CD4-positive, alpha-beta T cell treated with Interleukin-6 for 4 hours (primary cell): ENCODE measurements at places on chromosomes 7 and 10.

DNA sequence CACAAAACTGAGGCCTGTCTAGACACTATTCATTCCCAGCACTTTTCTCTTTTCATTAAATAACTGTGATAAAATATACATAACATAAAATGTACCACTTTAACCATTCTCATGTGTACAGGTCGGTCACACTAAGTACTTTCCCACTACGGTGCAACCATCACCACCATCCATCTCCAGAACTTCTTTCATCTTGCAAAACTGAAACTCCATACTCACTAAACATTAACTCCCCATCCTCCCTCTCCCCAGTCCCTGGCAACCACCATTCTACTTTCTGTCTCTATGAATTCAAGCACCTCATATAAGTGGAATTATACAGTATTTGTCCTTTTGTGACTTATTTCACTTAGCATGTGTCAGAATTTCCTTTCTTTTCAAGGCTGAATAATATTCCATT is 53.0 kb downstream of the ARHGAP12 start:
- DNase-seq = no peak

DNA sequence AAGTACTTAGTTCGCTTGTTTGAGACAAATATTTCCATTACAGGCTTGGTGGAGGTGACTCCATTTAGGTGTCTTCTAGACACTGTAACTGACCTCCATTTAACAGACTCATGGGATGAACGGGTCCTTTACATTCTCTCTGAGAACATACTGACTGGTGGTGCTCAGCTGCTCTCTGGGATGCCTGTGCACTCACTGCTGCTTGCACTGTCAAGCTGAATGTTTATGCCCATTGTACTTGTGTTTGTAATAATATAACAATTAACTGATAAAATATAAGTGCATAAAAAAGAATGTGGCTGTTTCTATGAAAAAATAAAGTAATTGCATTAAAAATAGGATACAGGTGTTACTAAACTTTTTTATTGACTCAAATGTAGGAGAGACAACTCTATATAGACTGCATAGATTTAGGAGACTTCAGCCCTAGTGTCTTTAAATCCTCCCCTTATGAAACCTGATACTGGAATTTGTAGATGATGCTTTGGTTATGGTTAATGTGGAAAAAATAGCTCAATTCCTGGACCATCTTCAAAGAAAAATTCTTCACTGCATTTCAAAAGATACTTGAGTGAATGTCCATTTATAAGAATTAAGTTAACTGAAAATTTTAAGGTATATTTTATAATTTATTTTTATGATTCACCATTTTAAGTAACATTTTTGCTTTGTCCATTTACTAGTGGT is 85.4 kb downstream of the CDK14 start:
- DNase-seq = no peak

- DNase-seq = no peak
These were observed 121.7 kb downstream of the EVX1 start for GRCh38 chr7:27364344-27364758.

DNA sequence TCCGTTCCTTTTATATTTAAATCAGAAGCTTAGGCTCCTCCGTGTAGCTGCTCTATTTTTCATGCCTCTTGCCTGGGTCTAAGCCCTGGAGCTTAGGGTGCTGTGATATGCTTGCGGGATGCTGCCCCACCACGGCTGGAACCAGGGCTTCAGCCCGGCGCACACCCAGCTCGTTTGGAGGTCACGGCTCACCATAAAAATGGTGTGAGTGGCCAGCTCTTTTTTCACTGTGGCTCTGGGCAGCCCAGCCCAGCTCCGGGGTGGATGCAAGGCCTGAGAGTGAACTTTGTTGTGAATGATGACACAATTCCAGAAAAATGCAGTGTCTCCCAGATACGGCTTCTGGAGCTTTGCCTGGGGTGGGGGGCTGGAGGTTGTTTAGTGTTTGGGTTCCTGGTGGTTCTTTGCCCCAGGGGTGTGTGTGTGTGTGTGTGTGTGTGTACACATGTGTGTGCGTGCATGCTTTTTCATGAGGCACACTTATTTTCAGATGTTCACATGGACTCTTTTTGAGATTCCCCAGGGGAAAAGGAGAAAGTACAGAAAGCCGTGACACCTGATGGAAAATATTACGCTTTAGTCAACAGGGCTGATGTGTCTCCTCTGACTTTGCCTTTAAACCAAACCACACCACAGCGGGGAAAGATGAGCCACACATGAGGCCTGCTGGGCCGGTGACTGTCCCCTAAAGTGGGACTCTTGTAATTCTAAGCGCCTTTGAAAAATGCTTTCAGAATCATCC is 46.2 kb downstream of the GRK5 start:
- DNase-seq = no peak

GRCh38 chr7:41701068-41701941 is 1.6 kb downstream of the INHBA start:
- no peak for DNase-seq

- DNase-seq = peak; percentile 61
These were observed 754 bp downstream of the SLC25A13 start for GRCh38 chr7:96321031-96321657.

GRCh38 chr10:25797888-25798429 is 136.1 kb upstream of the MYO3A start:
- DNase-seq = no peak

- DNase-seq = peak; percentile 69
These were observed 8.8 kb upstream of the INTS1 start for GRCh38 chr7:1512781-1513656.

GRCh38 chr10:6211341-6211670 is 8.6 kb downstream of the PFKFB3 start:
- no peak for DNase-seq

GRCh38 chr7:22572292-22572691 is 72.3 kb upstream of the STEAP1B start:
- no peak for DNase-seq

GRCh38 chr7:55400191-55400590 is 35.1 kb downstream of the LANCL2 start:
- DNase-seq = no peak

GRCh38 chr7:112929421-112929820 is 139.2 kb upstream of the TMEM168 start:
- DNase-seq = no peak

GRCh38 chr10:87589645-87590051 is 70.0 kb upstream of the PAPSS2 start:
- DNase-seq = no peak

DNA sequence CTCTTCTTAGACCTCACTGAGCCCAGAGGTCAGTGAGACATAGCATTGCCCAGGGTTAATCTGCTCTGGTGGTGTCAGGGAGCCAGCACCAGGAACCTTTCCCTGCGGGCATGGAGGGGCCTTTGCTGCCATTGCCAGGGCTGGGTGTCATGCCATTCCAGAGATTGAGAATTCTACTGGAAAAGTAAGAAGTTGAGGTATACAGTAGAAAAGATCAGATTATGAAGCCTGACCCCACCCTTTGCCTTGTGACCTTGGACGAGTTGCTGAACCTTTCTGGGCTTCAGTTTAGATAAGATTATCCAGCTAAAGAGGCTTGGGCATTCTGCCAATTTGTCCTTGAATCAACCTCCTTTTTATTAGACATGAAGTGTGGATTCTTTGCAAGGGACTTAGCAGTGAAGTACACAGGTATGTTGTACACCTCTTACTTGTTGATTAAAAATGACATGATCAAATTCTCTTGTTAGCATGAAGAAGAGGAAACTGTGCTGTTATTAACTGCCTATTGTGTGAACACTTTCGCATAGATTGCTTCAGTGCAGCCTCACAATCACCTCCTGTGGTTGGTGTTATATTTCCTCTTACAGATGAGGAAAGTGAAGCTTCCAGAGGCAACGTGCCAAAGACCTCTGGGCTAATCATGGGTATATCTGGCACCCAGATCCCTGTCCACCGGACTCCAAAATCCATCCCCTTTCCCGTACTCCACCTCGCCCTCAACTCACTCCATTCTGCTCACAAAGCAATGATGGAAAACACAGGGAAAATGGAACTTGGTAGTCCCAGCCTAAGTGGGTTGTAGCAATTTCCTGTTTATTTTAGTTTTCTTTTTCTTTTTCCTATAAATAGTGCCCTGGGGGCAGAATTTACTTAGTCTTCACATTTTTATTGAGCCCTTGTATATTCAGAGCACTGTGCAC is 151.3 kb downstream of the CAMK1D start:
- no peak for DNase-seq

GRCh38 chr10:11869743-11870460 is 46.7 kb downstream of the PROSER2 start:
- no peak for DNase-seq
